Subcutaneous adipose tissue (tissue), 4 donors: ENCODE measurements at places on chromosomes 1 and 21. TPM values are rescaled to one million over a fixed set of nuclear protein-coding genes. Genes with fewer than 3 reads are reported as not detected.

The CFAP57 gene
- total RNA-seq, result not detected

The SPRR3 gene
- not detected for total RNA-seq

The SLX9 gene
- 11.1 TPM for total RNA-seq

The NUDT17 gene
- 2.7 TPM for total RNA-seq

The LCE1C gene
- not detected for total RNA-seq

The HEYL gene
- total RNA-seq, result 1.2 TPM

The BRDT gene
- 1.8 TPM for total RNA-seq

The LDLRAD1 gene
- total RNA-seq, result not detected

The NGF gene
- 2.2 TPM for total RNA-seq

The NHLH1 gene
- total RNA-seq, result 0.17 TPM

The ACTA1 gene
- not detected for total RNA-seq

The VCAM1 gene
- 25.3 TPM for total RNA-seq

The LAMC2 gene
- total RNA-seq, result 4.2 TPM

The RAP1GAP gene
- not detected for total RNA-seq

The CR1L gene
- total RNA-seq, result 1.0 TPM

The CELA2B gene
- total RNA-seq, result not detected

The INSRR gene
- not detected for total RNA-seq

The CD5L gene
- not detected for total RNA-seq

The URB1 gene
- total RNA-seq, result 18.6 TPM

The JTB gene
- 198 TPM for total RNA-seq

The NES gene
- 17.0 TPM for total RNA-seq

The CBS gene
- total RNA-seq, result 11.4 TPM

The HCRTR1 gene
- not detected for total RNA-seq

The PLCH2 gene
- not detected for total RNA-seq

The SLC22A15 gene
- total RNA-seq, result 8.0 TPM

The GPR3 gene
- total RNA-seq, result 0.66 TPM

The MR1 gene
- total RNA-seq, result 16.1 TPM

The GRIK1 gene
- total RNA-seq, result not detected

The DISP3 gene
- not detected for total RNA-seq

The HYI gene
- 121 TPM for total RNA-seq

The LEPROT gene
- total RNA-seq, result 74.0 TPM

The ACKR1 gene
- 157 TPM for total RNA-seq

The PPM1J gene
- total RNA-seq, result not detected

The YY1AP1 gene
- 78.5 TPM for total RNA-seq

The TBX15 gene
- 68.9 TPM for total RNA-seq

The C1orf141 gene
- not detected for total RNA-seq

The TFF2 gene
- not detected for total RNA-seq

The PEA15 gene
- 120 TPM for total RNA-seq

The TTC34 gene
- 0.22 TPM for total RNA-seq

The PGLYRP3 gene
- not detected for total RNA-seq

The SUSD4 gene
- total RNA-seq, result 0.33 TPM

The HUNK gene
- total RNA-seq, result 0.19 TPM

The MIXL1 gene
- not detected for total RNA-seq

The CD101 gene
- 0.49 TPM for total RNA-seq

The LEFTY1 gene
- total RNA-seq, result 0.57 TPM

The BEST4 gene
- not detected for total RNA-seq

The SYTL1 gene
- 1.1 TPM for total RNA-seq

The SLC6A9 gene
- total RNA-seq, result 0.22 TPM

The APOBEC4 gene
- total RNA-seq, result not detected

The MROH9 gene
- total RNA-seq, result not detected
